Esophagus squamous epithelium (tissue), 5 donors: ENCODE measurements at places on chromosomes 1 and 21.

GRCh38 chr21:44051462-44051941, 39.4 kb downstream of the TRAPPC10 start:
- no peak for DNase-seq

DNA sequence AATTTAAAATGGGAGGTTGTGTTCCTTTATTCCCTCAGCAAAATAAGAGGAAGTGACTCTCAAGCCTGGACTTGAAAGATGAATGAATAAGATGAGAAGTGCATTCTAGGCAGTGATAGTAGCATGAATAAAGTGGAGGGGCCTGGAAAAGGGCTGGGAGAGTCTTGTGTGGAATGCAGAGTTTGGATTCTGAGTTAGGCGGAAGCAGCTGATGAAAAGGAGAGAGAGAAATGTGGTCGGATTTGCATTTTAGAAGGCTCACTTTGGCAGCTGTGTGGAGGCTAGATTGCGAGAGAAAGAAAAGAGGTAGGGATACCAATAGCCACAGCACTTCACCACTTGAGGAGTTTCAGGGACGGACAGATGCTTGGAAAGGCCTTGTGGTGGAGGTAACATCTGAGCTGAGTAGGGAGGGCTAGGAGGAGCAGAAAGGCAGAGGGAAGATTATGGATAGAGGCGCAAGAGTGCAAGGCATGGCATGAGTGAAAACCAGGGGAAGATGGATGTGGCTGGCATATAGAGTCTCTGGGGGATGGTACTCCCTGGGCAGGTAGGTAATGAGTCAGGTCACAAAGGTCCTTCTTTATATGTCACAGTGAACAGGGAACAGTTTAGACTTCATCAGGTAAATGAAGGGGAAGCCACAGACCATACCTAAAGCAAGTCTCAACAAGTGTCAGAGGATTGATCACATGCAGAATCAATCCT, 59.6 kb downstream of the ST3GAL3 start:
- no peak for DNase-seq

GRCh38 chr1:227945891-227946623, 1.7 kb downstream of the WNT9A start:
- DNase-seq = no peak

DNA sequence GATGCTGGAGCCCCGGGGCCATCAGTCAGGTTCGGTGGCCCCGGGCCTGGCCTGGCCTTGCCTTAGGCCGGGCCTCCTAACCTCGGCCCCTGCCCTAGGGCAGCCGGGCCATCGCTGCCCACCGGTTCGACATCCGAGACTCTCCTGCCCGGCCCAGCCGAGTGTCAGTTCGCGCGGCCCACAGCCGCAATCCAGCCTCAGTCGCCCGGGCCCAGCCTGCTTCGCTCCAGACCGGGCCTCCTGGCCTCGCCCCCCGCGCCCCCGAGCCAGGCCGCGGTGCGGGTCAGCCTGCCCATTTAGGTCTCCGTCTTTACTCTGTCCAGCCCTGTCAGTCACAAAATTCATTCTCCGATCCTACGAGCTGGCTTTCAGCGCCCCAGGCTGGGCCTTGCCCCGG, 777 bp downstream of the LRRC41 start:
- no peak for DNase-seq

GRCh38 chr1:150160964-150161621, 11.4 kb downstream of the PLEKHO1 start:
- no peak for DNase-seq

DNA sequence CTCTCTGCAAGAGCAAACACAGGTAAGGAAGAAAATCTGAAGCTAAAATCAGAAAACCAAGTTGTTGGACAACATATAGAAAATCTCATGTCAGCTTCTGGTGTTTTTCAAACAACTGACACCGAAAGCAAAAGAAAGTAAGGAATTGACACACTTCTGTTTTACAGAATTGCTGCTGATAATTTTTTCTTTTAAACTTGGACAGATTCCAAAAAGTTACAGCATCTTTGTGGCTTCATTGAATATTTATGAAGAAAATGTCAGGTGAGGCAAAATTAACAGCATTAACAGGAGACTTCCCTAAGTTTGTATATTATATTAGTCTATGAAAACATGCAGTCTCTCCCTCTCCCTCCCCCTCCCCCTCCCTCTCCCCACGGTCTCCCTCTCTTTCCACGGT, 14.9 kb upstream of the CTSS start:
- DNase-seq = no peak

- no peak for DNase-seq
Observed at GRCh38 chr1:232334811-232335210, 295.1 kb downstream of the SIPA1L2 start.

GRCh38 chr1:35369922-35370671, 101.6 kb downstream of the ZMYM4 start:
- DNase-seq = no peak

DNA sequence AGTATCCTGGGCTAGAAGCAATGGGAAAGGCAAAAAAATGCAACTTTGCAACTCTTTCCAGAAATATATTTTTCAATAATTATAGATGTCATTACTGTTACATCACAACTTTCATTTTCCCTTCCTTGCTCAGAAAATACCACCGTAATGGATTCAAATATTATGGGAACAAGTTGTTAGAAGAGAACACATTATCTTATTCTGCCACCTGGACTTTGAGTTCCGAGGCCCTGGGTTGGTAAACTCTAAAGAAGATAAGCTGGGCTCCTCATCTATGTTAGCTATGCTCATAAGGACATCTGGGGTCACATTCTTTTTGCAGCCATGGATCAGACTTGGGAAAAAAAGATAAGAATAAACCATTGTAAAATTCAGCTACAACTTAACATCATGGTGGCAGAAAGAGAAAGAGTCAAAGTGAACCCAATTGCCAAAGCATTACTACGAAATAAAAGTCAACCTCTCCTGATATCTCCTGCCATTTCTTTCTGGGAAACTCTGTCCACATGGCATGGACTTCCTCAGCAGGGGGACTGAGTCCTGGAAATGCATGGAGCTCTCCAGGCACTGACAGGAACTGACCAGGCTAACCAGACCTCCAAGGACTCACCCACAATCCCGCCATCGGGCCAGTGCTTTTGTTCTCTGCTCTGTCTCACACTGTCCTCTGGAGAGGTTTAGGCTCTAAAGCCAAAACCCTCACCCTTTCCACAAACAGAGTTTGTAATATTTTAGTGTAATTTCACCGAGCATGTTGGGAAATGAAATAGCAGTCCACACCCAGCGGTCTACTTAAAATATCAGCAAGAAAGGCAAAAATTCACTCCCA, 499.1 kb upstream of the RUNX1 start:
- DNase-seq = no peak

DNA sequence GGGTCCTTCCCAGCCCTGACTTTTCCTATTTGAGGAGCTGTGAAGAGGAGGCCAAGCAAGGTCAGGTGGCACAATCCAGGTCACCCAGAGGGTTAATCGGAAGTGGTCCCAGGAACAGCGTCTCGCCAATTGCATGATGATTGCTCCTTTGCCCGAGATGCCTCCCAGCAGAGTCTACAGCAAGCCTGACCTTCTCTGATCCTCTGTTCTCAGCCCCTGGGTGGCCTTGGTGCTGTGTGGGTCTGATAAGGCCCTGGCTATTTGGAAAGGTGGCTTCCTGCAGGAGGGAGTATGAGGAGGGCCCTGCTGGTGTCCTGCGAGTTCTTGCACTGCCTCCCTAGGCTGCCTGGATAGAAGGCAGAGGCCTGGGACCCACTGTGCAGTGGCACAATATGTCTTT, 116.2 kb downstream of the FOXD2 start:
- no peak for DNase-seq

DNA sequence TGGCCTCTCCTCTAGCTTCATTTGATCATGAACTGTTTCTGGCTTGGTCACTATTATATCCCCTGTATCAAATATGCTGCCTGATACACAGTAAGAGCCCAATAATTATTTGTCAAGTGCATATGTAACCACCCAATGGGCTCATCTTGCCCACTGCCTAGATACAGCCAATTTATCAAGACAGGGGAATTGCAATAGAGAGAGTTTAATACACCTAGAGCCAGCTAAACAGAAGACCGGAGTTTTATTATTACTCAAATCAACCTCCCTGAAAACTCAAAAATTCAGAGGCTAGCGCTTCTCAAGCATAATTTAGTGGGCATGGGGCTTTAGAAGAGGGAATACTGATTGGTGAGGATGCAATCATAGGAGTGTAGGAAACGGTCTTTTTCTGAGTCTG, 18.3 kb upstream of the UAP1 start:
- DNase-seq = no peak

GRCh38 chr1:159939678-159940002, 5.8 kb downstream of the IGSF9 start:
- DNase-seq = no peak

DNA sequence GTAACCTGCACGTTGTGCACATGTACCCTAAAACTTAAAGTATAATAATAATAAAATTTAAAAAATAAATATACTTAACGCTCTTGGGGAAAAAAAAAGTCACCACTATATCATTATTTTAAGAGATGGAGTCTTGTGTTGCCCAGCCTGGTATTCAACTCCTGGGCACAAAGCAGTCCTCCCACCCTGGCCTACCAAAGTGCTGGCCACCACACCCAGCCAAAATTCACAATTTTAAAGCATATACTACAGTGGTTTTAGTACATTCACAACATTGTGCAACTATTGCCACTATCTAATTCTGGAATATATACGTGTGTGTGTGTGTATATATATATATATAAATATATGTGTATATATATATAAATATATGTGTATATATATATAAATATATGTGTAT, 5.9 kb downstream of the HMGN2 start:
- DNase-seq = no peak

DNA sequence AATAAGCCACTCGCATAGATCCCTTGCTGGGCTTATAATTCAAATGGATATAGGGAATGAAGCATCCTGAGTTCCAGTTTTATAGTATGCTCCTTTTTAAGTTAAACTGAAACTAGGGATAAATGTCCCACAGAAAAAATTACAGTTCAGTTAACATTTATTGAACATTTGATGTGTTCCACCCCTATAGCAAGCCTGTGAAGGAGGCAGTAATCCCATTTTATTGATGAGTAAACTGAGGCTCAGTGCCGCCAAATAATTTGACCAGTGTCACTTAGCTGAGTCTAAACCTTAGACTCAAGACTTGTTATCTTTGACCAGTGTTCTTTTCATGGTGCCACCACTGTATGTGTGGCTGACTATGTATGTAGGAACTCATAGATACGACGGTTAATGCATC, 22.4 kb downstream of the URB2 start:
- no peak for DNase-seq

GRCh38 chr1:217495249-217495648, 135.6 kb downstream of the GPATCH2 start:
- no peak for DNase-seq

- DNase-seq = no peak
Observed at GRCh38 chr1:6343506-6344405, 49.8 kb downstream of the ACOT7 start.

- DNase-seq = no peak
Observed at GRCh38 chr1:161899091-161899490, 124.6 kb downstream of the OLFML2B start.

DNA sequence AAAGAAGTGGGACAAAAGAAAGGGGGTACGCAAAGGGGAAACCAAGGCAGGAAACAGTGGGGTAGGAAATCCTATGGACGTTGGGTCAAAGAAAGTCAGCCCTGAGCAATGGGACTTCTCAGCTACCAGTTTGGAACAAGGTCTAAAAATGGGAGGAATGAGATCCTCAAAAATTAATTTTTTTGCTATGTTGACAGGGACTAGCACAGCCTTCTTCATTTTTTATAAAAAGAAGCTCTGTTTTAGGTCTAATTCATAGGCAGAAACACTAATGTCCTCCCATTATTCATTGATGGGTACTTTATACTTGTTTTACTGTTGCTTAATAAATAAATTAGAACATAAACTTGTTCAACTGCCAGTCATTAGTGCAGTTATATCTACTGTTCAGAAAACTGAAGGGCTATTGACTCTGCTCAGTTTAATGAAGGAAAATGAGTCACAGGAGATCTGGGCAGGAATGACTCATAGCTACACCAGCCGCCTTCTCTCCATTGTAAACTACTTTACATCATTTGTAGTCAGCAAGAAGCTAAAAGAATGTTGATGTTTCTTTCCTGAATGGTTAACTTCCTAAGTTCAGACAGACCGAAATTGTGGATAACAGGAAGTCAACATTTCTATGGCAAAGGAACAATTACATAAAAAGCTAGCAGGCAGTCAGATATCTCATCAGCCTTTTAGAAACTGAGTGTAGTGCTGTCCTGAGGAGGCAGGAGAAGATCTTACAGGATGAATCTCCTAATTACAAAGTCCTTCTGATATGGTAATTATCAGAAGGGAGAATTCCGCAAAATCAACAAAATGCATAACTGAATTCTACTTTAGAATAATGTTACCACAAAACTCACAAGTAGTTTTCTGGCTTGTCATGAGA, 356.4 kb upstream of the PKN2 start:
- DNase-seq = no peak
